ENCODE measurements at places on chromosomes 12 and 14. TPM values are rescaled to one million over a fixed set of nuclear protein-coding genes. Genes with fewer than 3 reads are reported as not detected.

Gene FOXN4
- total RNA-seq, result not detected

Gene OTOGL
- total RNA-seq, result not detected

Gene FAM181A
- not detected for total RNA-seq

Gene RND1
- total RNA-seq, result 0.78 TPM

Gene EFCAB11
- 1.7 TPM for total RNA-seq

Gene SDR39U1
- total RNA-seq, result 8.0 TPM

Gene WNT1
- total RNA-seq, result not detected

Gene CLEC2A
- not detected for total RNA-seq

Gene CCDC175
- total RNA-seq, result not detected

Gene FAIM2
- not detected for total RNA-seq

Gene GLT1D1
- not detected for total RNA-seq

Gene TAS2R9
- 0.14 TPM for total RNA-seq

Gene INSM2
- total RNA-seq, result not detected

Gene HSPB8
- 2.7 TPM for total RNA-seq

All from nasal cavity respiratory epithelium epithelial cell of viscerocranial mucosa (primary cell).